ENCODE measurements at places on chromosomes 7 and 10. TPM values are rescaled to one million over a fixed set of nuclear protein-coding genes. Genes with fewer than 3 reads are reported as not detected.

PON3 gene
- 4.0 TPM for total RNA-seq

POU6F2 gene
- not detected for total RNA-seq

C7orf57 gene
- total RNA-seq = not detected

ARHGAP19 gene
- 3.6 TPM for total RNA-seq

FXYD4 gene
- not detected for total RNA-seq

PLEKHA8 gene
- total RNA-seq = 6.7 TPM

RBP3 gene
- total RNA-seq = not detected

MSMB gene
- not detected for total RNA-seq

OR2A7 gene
- total RNA-seq = 0.17 TPM

GTF2IRD1 gene
- 16.6 TPM for total RNA-seq

CHN2 gene
- 7.7 TPM for total RNA-seq

KNDC1 gene
- total RNA-seq = 0.51 TPM

OR9A2 gene
- total RNA-seq = not detected

CALML5 gene
- total RNA-seq = not detected

ARHGAP22 gene
- 6.0 TPM for total RNA-seq

IL15RA gene
- total RNA-seq = 12.5 TPM

OPN4 gene
- not detected for total RNA-seq

FGFR2 gene
- total RNA-seq = not detected

UCN3 gene
- total RNA-seq = not detected

AOAH gene
- total RNA-seq = not detected

GATA3 gene
- 0.35 TPM for total RNA-seq

RPEL1 gene
- 0.12 TPM for total RNA-seq

NPFFR1 gene
- not detected for total RNA-seq

COL13A1 gene
- total RNA-seq = 4.9 TPM

CHST15 gene
- total RNA-seq = 20.4 TPM

PAXIP1 gene
- 6.4 TPM for total RNA-seq

NEUROG3 gene
- not detected for total RNA-seq

CDHR1 gene
- total RNA-seq = 0.26 TPM

ZNF282 gene
- total RNA-seq = 17.2 TPM

SH2D4B gene
- total RNA-seq = not detected

FZD8 gene
- total RNA-seq = 11.7 TPM

MMD2 gene
- not detected for total RNA-seq

PKD2L1 gene
- total RNA-seq = not detected

HKDC1 gene
- total RNA-seq = not detected

PLCE1 gene
- total RNA-seq = 6.0 TPM

ZNF467 gene
- total RNA-seq = 14.0 TPM

PVRIG gene
- total RNA-seq = not detected

PRSS37 gene
- total RNA-seq = not detected

VWC2 gene
- not detected for total RNA-seq

CHST3 gene
- 26.3 TPM for total RNA-seq

SPDYE1 gene
- not detected for total RNA-seq

MYOF gene
- 119 TPM for total RNA-seq

SMARCD3 gene
- 58.6 TPM for total RNA-seq

NCF1 gene
- total RNA-seq = not detected
